Stimulated activated CD8-positive, alpha-beta memory T cell treated with anti-CD3 and anti-CD28 coated beads, Interleukin-4, amount 100 ng/mL, for 1 hour (primary cell): ENCODE measurements at places on chromosomes 1 and 21.

DNA sequence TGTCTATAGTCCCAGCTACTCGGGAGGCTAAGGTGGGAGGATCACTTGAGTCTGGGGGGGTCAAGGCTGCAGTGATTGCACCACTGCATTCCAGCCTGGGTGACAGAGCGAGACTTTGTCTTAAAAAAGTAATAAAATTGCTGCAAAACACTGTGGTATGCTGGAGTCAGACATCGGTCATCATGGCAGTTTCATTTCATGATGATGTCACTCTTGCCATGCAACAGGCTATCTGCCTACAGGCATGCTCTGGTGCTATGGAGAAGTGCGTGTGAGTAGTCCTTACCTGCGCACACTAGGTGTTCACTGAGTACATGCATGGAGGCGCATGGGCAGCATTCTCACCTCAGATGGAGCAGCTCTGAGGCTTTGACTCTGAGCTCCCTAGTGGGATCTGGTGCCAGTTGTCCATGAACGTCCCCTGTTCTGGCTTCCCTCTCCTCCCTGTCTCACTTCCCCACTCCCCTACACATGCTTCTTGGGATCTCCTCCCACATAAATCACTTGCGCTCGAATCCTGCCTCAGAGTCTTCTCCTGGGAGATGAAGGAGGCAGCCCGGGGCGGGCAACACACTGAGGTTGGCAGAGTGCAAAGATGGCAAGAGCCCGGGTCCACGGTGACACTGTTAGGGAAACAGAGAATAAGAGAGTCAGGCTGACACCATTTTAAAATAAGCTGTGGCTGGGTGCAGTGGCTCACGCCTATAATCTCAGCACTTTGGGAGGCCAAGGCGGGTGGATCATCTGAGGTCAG is 10.4 kb upstream of the CELA3B start:
- DNase-seq: no peak

DNA sequence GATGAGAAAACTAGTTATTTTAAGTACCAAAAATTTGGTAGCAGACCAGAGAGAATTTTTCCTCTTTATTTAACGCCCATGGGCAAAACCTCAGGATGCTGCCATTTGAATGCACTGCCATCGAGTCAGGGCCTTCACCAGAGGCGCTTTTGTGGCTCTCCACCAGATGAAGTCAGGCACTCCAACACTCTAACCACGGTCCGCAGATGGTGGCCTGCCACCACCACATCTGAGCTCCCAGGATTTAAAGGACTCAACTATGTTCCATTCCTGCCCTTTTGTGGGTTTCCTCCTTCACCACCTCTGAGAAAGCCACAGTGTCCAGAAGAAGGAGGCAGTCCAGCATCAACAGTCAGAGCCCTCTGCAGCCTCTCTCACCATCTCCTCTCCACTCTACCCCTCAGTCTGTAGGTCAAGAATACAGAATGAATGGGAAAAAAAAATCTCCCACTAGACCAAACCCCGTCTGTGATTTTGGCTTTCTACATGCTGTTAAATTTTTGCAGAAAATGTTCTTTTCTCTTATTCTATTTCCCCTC is 647.4 kb downstream of the USP25 start:
- no peak for DNase-seq

DNA sequence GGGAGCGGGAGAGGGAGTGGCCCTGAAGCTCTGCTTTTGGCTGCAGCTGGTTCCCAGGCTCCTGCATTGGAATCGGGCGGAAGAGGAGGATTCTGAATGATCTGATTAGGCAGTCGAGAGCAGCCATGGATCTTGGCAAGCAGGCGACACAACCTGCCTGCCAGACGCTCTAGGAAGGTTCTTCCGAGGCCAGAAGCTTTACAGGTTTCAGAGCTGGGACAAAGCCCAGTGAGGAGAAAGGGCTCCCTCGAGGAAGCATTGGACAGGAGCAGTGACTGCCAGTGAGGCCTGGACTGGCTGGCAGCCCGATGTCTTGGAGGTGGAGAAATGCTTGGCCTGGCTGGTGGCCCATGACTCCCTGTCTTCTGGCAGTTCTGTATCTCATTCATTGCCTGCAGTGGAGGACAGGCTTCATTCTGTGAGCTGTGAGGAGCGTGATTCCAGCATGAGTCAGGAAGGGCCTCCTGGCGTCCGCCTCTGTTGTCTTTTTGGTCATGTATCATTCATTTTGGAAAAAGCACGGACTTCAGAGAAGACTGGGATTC is 132.7 kb upstream of the IPO9 start:
- no peak for DNase-seq

DNA sequence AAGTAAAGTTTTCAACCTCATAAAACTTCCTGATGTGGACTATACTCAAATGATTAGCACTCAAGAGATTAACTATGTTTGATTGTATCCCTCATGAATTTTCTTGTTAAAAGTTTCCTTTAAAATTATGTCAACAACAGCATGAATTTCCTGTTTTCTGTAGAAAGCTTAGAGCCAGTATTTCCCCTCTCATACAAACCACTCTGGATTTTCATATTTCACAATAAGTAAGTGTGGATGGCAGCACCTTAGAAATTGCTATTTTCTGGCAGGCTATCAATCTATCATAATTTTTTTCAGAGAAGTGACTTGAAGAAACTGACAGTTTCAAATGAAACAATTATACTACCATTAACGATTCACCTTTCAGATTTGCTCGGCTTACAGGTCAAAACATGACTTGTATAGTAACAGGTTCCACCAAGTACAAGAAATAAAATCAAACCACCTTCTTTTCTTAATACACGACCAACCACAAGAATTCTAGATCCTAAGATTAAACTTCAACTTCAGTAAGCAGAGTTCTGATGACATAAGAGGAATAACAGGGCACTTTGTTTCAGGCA is 20.8 kb downstream of the ELK4 start:
- no peak for DNase-seq

GRCh38 chr1:174764191-174764590 is 235.6 kb upstream of the CACYBP start:
- no peak for DNase-seq

DNA sequence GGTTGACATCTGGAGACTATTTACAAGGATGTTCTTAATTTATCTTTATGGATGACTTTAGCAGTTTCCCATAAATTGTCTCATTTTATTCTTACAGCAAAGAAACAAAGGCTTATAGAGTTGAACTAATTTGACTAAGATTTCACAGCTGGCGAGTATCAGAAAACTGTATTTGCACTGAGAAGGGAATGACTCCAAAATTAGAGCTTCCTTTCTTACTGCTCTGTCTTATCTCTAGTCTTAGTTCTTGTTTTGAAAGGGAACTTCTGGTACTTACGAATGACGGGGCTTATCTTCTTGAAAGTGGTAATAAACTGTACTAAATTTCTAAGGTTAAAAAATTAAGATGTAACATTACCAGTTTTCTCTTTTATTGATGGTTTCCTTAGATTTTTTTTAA is 13.6 kb downstream of the CNST start:
- DNase-seq: no peak

- no peak for DNase-seq
Measured at GRCh38 chr1:9875636-9876000, 34.5 kb downstream of the CTNNBIP1 start.

GRCh38 chr1:212149566-212149965 is 114.0 kb downstream of the DTL start:
- DNase-seq: no peak

DNA sequence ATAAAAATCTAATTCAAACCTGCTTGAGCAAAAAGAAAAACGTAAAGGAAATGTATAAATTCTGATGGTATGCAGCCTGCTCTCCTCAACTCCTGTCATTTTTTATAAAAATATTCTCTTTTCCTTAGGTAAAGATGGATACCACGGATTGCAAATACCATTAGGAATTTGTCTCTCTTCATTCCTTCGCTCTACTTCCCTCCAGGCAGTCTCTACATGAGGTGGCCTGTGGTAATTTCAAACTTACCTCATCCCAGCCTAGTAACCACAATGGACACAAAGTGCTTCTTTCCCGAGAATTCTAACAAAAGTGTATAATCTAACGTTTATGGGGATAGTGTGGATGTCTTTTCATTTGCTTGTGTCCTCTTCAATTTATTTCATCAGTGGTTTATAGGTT is 239.5 kb upstream of the LRRC7 start:
- no peak for DNase-seq

DNA sequence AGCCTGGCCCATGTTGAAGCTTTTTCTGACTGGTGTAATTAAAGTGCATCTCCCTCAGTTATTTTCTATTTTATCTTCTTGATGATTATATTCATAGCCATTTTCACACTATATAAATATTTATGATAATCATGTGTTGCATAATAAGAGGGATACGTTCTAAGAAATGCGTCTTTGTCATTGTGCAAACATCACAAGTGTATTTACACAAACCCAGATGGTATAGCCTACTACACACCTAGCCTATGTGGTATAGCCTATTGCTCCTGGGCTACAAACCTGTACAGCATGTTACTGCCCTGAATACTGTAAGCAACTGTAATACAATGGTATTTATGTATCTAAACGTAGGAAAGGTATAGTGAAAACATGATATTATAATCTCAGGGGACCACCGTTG is 88.1 kb downstream of the BACH1 start:
- no peak for DNase-seq

GRCh38 chr1:44294588-44295007 is 60.5 kb downstream of the ERI3 start:
- DNase-seq: no peak

GRCh38 chr1:9350013-9350908 is 57.6 kb downstream of the SPSB1 start:
- DNase-seq: no peak
